Left lung (tissue), 14 donors: ENCODE measurements at places on chromosomes 3 and 15.

- no peaks in the 10 kb centered on the region for H3K36me3 ChIP-seq
- H3K4me3 ChIP-seq, result no peak overlapping the region
- H3K4me1 ChIP-seq, result peaks cover 5% of the 10 kb centered on the region
- no peak for DNase-seq
- peak overlapping the region; percentile 57 for H3K27ac ChIP-seq
- H3K27me3 ChIP-seq, result no peaks in the 10 kb centered on the region
Observed at GRCh38 chr3:177905173-177906125, 630.8 kb upstream of the KCNMB2 start.

- no peak overlapping the region for H3K4me3 ChIP-seq
- no peak overlapping the region for H3K27ac ChIP-seq
- H3K27me3 ChIP-seq, result no peaks in the 10 kb centered on the region
- no peak for DNase-seq
- no peaks in the 10 kb centered on the region for H3K36me3 ChIP-seq
Observed at GRCh38 chr3:46656778-46657556, 36.5 kb downstream of the ALS2CL start.

- H3K27me3 ChIP-seq, result no peaks in the 10 kb centered on the region
- no peaks in the 10 kb centered on the region for H3K36me3 ChIP-seq
- H3K4me1 ChIP-seq, result no peaks in the 10 kb centered on the region
- DNase-seq, result no peak
Observed at GRCh38 chr15:60264088-60264487, 133.7 kb downstream of the ANXA2 start.

- H3K27ac ChIP-seq, result peak overlapping the region; percentile 89
- no peaks in the 10 kb centered on the region for H3K36me3 ChIP-seq
- H3K4me1 ChIP-seq, result peaks cover 100% of the 10 kb centered on the region
- DNase-seq, result peak; percentile 92
Observed at GRCh38 chr15:67120839-67121643, 55.6 kb downstream of the SMAD3 start.
